Activated CD4-positive, alpha-beta T cell treated with anti-CD3 and anti-CD28 coated beads for 4 hours (primary cell): ENCODE measurements at places on chromosomes 5 and 9.

- DNase-seq = no peak
Observed at GRCh38 chr9:128232528-128233428, 29.6 kb downstream of the DNM1 start.

GRCh38 chr9:69086769-69087168, 51.2 kb downstream of the FXN start:
- no peak for DNase-seq

- DNase-seq = no peak
Observed at GRCh38 chr5:14730881-14731280, 66.4 kb downstream of the OTULIN start.

- DNase-seq = no peak
Observed at GRCh38 chr5:169133531-169133930, 167.4 kb downstream of the SLIT3 start.

- no peak for DNase-seq
Observed at GRCh38 chr5:55868846-55869245, 17.7 kb downstream of the IL31RA start.

- no peak for DNase-seq
Observed at GRCh38 chr9:74755355-74755754, 132.4 kb downstream of the TRPM6 start.

- no peak for DNase-seq
Observed at GRCh38 chr5:67643536-67643935, 446.9 kb upstream of the CD180 start.

- no peak for DNase-seq
Observed at GRCh38 chr5:150258130-150258529, 31.4 kb downstream of the CAMK2A start.

DNA sequence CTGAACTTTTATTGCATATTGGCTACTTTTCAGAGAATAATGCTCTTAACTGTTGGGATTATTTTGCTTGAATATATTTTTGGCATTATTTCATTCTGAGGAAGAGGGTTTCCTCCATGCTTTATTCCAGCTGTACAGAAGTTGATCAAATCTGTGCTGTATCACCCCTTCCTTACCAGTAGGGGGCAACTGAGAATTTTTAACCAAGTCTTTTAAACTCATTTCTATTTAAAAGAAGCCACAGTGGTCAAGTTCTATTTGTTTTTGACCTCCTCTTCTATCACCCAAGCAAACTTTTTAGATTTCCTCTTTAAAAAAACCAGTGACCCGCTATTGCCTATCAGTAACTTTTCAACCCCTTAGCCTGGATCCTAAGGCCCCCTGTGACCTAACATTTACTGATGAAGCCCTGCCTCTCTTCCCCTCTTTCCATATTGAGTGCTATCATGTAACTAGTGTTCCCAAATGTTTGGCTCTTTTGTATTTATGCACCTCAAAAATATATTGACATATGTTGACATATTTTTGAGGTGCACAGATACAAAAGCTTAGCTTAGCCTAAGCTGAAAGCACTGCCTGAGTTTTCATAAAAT, 80.6 kb downstream of the FBXO4 start:
- DNase-seq = no peak

GRCh38 chr9:23907343-23907742, 81.3 kb upstream of the ELAVL2 start:
- DNase-seq = no peak

GRCh38 chr5:135557076-135557838, 21.5 kb upstream of the NEUROG1 start:
- no peak for DNase-seq

GRCh38 chr5:161312882-161313281, 233.6 kb downstream of the GABRB2 start:
- no peak for DNase-seq
